Stimulated activated CD4-positive, alpha-beta T cell treated with anti-CD3 and anti-CD28 coated beads, Interleukin-1b, Interleukin-23, amount 100 ng/mL, for 1 hour (primary cell): ENCODE measurements at places on chromosomes 16 and 17.

- no peak for DNase-seq
These were observed 141.8 kb downstream of the PITPNC1 start for GRCh38 chr17:67518876-67519275.

DNA sequence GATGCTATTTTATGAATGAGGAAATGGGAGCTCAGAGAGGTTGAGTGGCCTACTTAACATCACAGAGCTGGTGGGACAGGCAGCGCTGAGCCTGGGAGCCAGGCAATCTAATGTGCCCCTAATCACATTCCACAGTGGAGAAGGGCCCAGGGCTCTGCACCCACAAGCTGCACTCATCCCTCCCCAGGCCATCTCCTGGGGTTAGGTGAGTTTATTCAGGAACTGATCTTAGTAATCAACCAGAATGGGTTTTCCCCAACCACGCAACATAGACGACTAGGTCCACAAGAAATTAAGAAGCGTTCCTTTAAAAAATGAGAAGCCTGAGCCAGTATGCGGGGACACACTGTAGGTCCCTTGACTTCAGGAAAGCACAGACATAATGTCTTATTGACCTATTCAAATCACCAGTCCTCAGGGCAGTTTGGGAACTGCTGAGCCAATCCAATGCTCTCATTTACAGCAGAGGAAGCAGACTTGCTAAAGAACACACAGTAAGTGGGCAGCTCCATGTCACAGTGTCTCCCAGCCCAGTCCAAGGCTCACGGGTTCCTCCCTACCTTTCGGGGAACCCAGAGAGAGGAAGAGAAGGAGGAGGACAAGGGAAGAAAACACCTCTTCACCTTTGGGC lies 2.3 kb downstream of the MPP3 start:
- DNase-seq, result no peak

DNA sequence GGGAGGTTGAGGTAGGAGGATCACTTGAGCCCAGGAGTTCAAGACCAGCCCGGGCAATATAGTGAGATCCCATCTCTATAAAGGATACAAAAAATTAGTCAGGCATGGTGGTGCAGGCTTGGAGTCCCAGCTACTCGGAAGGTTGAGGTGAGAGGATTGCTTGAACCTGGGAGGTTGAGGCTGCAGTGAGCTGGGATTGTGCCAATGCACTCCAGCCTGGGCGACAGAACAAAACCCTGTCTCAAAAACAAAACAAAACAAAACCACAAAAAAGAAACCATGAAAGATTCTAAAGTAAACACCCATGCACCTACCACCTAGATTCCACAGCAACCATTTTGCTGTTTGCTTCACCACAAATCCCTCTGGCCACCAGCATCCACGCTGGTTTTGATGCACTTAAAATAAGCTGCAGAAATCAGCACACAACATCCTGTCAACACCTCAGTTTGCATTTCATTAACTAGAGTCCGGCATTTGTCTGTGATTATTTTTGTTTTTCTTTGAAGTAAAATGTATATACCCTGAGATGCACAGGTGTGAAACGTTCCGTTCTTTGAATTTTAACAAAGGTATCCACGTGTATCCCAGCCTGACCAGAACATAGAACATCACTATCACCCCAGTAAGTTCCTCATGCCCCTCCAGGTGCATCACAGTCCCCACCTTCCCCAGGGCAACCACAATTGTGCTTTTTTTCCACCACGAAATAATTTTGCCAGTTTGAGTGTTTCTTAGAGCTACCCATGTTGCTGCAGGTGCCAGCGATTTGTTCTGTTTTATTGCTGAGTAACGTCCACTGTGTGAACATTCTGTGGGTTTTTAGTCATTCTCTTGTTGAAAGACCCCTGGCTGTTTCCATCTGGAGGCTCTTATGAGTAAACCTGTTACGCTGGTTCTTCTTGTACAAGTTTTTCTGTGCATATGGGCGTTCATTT lies 191.5 kb downstream of the SEC14L1 start:
- no peak for DNase-seq

- no peak for DNase-seq
These were observed 1.0 kb downstream of the CX3CL1 start for GRCh38 chr16:57373117-57373947.

DNA sequence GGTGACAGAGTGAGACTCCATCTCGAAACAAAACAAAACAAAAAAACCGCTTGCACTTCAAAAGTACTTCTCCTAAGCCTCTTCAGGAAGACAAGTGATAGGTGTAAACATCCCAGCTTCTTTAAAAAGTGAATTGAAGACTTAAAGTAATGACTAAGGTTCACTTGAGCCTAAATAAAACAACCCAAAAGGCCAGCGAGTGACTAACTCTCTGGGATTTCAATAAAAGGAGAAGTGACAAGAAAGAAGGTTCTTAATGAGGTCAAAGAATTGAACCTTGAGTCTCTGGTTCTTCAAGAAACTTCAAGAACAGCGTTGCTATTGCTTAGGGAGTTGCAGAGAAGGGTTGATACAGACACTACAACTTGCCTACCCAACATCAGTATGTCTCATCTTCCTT lies 42.2 kb downstream of the STX8 start:
- no peak for DNase-seq

- no peak for DNase-seq
These were observed 529.0 kb upstream of the CDH5 start for GRCh38 chr16:65837464-65837863.

DNA sequence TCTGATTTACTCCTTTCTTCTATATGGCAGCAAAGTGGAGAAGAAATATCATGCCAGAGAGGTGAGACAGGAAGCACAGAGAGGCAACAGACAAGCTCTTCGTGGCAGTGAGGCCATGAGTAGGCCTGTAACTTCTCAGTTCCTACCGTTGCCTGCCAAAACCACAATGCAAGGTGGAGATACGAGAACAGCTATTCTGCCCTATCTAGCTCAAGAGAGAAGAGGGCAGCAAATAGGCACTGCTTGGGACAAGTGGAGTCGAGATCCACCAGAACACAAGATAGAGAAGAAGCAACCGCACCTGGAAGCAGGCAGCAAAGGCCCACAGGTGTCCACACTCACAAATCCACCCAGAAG lies 24.8 kb downstream of the RANBP10 start:
- no peak for DNase-seq

DNA sequence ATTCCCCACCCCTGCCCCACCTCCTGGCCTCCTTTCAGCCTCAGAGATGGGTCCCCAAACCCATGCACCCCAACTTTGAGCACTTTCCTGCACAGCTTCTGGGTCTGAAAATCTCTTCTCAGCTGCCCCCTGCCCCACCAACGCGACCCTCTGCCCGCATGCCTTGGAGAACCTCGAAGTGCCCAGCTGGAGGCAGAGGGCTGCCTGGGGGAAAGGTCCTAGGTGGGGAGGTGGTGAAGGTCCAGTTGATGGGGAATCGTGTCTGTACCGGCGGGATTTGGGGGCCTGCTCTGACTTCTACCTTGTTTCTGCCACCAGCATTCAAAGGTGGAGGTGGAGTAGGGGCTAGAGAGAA lies 1.3 kb downstream of the NKD1 start:
- DNase-seq, result no peak

- DNase-seq, result no peak
These were observed 124.9 kb downstream of the CMIP start for GRCh38 chr16:81569361-81570034.

- no peak for DNase-seq
These were observed 39.4 kb upstream of the CDR2 start for GRCh38 chr16:22413819-22414218.

DNA sequence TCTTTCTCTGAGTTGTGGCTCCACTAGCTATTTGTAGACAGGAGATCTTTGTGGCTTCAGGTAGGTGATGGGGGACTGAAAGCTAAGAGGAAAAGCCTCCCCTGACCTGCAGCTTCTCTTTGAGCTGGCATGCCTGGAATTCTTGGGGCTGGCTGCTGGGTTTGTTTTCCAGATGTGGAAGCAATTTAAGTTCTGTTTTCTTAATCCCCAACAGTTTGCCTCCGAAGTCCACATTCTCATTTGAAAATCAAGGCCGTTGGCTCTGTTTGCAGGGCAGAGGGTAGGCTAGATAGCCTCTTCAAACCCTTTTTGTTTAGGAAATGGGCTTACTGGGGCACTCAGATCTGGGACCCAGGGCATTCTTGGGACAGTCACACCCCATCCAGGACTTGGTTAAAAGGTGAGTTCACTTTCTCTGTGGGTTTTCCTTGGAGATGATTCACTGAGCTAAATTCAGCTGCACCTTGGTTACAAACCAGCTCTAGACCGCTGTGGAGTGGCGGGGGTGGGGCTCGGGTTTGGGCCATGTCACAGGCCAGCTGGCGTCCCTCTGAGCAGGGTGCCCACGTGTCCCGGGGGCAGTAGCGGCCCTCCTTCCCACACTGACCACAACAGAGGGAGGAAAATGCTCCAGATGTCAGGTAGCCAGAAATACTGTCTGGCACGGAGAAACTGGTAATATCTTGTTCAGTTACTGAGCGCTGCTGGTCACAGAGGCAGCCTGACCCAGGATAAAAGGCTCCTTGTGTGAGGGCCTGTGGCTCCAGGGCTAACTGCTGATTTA lies 108.5 kb downstream of the RAB11FIP4 start:
- no peak for DNase-seq

- DNase-seq, result no peak
These were observed 412 bp downstream of the EPN2 start for GRCh38 chr17:19237389-19238166.

- no peak for DNase-seq
These were observed 6.4 kb downstream of the CMTM2 start for GRCh38 chr16:66585481-66586239.

DNA sequence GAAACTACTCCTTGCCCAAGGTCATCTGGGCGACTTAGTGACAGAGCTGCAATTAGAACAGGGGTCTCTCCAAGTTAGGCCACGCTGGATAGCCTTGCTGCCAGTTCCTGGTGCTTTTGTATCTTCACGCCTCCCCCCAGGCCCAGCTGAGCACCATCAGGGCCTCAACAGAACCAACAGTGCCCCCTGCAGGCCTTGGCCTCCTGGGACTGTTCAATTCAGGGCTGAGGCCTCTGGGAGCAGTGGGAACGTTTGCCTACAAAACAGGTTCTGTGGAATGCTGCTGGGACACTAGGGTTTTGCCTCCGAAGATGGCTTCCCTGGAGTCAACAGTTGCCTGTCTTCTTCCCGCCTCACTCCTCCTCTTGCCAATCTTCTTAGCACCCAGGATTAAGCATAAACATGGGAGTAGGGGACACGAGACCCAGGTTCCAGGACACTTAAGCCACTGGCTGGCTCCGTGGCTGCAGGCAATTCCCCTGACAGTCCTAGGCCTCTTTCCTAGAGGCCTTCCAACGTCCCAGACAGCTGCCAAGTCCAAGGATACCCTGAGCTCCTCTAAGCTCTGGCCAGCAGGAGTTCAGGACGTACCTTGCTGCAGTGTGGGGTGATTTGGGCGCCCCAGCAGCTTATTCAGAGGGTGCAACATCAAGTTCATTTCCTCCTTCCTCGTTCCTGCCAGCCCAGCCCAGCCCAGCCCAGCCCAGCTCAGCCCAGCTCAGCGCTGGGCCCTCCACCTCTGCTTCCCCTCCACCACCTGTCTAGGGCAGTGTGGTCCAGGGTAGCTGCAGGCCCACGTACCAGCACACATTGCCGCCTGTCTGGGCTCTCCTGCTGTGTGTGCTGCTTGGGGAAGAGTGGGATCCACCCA lies 246.6 kb upstream of the RPL38 start:
- no peak for DNase-seq

- DNase-seq, result no peak
These were observed 12.4 kb upstream of the TAC4 start for GRCh38 chr17:49859991-49860953.

GRCh38 chr16:68997564-68997963 lies 107.9 kb upstream of the HAS3 start:
- no peak for DNase-seq

DNA sequence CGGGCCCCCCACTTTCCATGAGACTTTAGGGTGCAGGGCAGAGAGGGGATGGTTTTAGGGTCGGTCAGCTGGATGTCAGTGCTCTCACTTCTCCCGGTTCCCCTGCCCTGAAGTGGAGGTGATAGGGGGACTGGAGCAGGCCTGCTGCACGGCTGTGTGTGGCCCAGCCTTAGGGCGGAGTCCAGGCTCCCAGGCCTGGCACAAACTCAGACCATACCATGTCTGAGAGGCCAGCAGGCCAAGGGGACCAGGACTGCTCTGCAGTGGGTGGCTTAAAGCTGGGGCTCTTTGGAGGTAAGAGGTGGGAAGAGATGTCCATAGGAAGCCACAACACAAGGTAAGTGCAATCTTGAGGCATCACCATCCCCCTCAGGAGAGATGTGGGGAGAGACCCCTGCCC lies 8.3 kb downstream of the TFAP4 start:
- no peak for DNase-seq

GRCh38 chr16:21300309-21301167 lies 22.4 kb upstream of the CRYM start:
- no peak for DNase-seq

DNA sequence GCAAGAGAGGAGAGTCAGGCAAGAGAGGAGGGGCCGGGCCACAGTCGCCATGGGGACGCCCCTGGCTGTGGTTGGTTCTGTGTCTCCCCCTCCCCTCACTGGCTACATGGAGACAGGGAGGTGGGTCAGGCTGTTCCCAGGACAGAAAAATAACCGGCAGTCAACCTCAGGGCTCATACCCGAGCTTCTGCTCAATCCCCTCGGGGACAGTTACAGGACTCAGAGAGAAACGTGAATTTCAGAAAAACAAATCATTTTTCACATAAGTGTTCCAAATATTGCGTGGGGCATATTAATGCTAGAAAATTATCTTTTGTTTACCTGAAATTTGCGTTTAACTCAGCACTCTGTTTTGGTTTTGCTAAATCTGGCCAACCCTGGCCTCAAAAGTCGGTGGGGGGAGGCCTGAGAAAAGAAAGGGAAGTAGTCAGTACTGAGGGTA lies 22.2 kb upstream of the CPSF4L start:
- DNase-seq, result no peak

DNA sequence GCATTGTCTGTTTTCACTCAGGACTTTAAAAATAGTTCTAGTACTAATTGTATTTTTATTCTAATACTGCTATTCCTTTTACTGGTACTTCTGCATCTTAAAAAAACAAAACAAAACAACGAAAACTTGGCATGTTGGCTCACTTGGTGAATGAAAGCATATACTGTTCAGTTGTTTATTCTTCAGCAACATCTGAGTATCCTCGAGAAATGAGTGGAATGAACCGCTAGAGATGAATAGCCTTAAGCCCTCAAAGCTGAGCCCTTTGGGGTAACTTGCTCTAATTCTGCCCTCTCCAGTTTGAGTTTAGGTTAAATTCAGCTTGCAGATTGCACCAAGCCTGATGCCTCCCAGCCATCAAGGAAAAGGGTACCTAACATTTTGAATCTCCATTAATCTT lies 126.5 kb downstream of the WWOX start:
- no peak for DNase-seq

DNA sequence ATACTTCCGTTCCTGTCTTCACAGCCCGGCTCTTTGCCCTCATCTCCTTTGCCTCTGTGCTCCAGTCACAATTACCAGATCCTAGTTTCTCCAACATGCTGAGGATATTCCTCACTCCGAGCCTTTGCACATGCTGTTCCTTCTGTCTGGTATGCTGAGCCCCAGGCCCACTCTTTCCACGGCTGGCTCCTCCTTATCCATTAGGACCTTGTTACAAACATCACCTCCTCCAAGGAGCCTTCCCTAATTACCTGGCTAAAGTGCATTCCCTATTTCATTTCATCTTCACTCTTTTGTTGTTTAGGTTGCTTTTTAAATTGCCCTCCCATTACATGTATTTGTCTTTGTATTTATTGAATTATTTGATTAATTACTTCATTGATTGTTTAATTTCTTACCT lies 14.9 kb upstream of the ADGRG1 start:
- no peak for DNase-seq
